ENCODE measurements at places on chromosomes 6 and 20.

GRCh38 chr6:21277601-21278374 lies 315.8 kb upstream of the SOX4 start:
- DNase-seq: no peak

- no peak for DNase-seq
These were observed 39.6 kb upstream of the BLCAP start for GRCh38 chr20:37567331-37567665.

DNA sequence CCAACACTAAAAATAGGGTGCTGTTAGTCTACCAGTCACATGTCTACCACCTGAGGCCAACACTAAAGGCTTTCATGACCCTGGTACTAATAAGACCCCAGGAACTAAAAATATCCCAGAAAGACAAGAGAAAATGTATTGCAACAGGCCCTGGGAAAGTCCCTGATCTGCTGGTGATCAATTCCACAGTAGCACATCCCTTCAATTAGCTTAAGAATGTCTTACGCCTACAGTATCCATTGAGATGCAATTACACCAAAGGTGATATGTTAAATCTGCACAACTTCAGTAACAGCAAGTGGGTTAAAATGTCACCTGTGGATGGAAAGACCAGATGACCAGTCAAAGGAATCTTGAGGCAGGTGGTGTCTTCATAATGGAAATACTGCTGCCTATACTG lies 3.1 kb downstream of the SEMG1 start:
- no peak for DNase-seq

- DNase-seq: no peak
These were observed 58.7 kb downstream of the GTF2H5 start for GRCh38 chr6:158226655-158227512.

DNA sequence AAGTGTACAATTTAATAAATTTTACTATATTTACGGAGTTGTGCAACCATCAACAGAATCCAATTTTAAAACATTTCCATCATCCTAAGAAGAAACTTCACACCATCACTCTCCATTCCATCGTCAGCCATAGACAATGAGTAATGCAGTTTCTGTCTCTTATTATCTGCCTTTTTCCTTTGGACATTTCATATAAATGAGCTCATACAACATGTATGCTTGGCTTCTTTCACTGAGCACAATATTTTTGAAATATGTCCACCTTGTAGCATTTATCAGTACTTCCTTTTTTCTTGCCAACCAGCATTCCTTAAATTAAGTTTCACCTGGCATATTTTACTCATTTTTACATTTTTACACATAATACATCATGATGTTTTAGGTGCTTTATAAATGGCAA lies 22.7 kb upstream of the HIVEP1 start:
- DNase-seq: no peak

DNA sequence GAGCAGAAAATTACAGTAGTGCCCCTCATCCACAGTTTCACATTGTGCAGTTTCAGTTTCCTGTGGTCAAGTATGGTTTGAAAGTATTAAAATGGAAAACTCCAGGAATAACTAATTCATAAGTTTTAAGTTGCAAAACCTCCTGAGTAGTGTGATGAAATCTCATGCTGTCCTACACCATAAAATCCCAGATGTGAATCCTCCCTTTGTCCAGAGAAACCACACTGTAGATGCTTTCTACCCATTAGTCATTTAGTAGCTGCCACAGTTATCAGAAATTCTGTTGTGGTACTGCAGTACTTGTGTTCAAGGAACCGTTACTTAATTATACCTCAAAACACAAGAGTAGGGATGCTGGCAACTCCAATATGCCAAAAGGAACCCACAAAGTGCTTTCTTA lies 74.7 kb downstream of the PTCHD4 start:
- no peak for DNase-seq

DNA sequence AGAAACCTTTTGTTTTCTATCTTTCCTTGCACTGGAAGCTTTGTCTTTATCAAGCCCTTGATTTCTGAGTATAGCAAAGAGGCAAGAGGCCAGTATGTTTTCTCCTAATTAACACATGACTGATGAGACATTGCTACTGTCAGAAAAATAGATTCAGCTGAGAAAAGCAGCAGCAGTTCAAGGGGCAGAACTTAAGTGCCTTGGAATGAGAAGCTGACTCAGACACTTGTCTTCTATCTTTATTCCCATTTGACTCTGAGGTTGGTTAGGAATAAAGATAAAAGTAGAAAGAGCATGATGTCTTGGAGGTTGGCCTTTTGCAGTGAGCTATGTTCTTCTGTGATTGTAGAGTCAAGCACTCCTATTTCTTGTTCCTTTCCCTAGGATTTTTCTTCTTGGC lies 79.1 kb upstream of the MAN1A1 start:
- no peak for DNase-seq

DNA sequence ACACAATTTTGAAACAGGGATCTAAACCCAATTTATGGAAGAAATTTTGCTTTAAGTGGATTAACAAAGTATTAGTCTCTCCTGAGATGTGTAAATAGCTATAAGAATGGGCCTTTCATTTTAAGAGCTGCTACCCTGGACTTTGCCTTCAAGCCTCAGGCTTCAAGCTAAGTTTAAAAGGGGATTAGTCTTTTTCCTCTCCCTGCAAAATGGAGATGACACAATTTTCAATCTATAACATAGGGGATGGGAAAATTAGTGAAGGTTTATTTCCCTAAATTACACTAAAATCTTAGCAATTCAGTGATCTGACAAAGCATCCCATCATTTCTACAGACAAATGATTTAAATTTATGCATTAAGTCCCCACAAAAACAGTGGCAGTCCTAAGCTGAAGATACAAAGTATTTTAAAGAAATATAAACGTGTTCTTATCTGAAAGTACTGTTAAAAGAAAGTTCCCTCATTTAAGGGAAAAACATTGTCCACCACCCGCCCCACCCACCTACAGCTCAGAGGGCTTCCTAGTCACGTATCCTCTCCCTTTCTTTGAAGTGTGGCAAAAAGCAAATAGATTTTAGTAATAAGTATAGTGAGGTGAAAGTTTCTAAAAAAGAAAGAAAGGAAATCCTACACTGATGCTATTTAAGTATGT lies 14.5 kb downstream of the ARHGAP18 start:
- no peak for DNase-seq

DNA sequence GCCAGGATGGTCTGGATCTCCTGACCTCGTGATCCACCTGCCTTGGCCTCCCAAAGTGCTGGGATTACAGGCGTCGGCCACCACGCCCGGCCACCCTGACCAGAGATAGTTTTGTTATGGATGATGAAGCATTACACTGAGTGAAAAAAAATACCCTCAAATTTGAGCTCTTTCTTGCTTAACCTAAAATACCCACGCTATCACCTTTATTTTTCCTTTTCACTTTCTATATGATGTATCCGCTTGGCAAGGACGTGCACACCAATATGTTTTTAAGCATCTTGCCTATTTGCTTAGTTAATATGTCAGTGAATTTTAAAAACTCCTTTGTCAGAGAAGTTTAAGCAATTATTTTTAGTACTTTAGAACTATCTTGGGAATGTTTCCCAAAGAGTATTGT lies 150.4 kb downstream of the INSM1 start:
- DNase-seq: no peak

GRCh38 chr6:127458817-127459216 lies 372 bp downstream of the KIAA0408 start:
- no peak for DNase-seq

GRCh38 chr20:34871966-34872621 lies 562 bp downstream of the GGT7 start:
- no peak for DNase-seq

GRCh38 chr20:31673435-31673834 lies 35.7 kb downstream of the COX4I2 start:
- DNase-seq: no peak

Measured in SHP77 treated with DMSO at 0.1 percent for 48 hours (cell line).